Right ventricle myocardium superior (tissue), 1 donor: ENCODE measurements at places on chromosomes 7 and 10. TPM values are rescaled to one million over a fixed set of nuclear protein-coding genes. Genes with fewer than 3 reads are reported as not detected.

DNA sequence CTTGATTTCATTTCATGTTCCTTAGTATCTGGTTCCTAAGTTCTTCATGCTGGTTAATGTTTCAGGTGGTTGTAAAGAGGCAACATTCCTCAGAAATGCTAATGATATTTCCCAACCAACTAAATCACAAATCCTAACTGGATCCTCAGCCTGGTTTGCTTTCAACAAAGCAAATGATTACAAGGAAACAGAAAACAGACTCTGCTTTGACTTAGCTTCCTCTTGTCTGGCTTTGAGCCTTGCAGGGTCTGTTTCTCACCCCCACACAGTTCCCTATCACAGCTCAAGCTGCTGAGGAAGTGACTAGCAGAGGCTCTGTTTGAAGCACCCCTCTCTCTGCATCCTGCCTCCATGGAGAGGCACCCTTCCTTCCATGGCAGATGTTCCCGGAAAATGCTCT, 130.2 kb upstream of the CTTNBP2 start:
- DNase-seq = no peak

DNA sequence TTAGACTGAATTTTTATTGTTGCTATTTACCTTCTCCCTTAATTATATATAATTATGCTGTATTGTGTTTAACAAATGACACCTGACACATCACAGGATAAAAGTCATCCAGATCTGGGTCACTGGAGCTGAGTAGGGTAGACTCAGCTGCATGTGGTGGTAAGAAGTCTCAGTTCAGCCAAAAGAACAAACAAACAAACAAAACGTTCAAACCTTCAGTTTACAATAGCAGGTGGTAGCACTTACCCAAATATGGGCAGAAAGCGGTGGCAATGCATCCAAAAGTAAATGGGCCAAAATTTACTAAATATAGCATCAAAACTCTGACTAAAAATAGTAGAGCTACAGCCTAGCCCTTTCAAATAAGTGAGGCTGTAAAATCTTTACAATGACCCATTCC, 42.2 kb downstream of the ZWINT start:
- no peak for DNase-seq

GNAT3 gene
- total RNA-seq = not detected

DNA sequence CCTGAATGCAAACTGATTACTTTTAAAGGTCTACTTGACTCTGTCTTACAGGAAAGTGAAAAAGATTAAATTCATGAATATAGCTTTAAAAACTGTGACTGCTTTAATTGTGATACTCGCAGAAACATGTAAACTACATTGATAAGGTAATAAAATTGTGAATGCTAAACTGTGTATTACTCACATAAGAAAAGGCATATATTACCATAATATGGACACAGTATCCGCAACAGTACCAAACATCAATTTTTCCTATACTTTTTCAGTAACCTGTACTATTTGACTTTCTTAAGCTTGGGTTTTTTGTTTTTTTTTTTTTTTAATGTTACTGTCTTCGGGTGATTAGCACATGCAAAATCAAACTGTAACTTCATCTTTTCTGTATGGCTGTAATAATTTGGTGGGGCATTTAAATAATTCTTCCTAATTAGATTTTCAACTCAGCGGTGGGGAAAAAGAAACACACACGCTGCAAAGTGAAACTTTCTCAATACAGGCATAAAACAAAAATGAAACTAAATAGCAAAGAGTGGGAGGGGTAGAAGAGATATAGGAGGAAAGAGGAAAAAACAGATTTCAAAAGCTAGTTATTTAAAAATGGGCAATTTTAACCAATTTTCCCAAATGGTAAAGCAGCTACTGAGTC, 23.2 kb downstream of the NT5C3A start:
- no peak for DNase-seq

FAM237B gene
- total RNA-seq = not detected

MYH16 gene
- total RNA-seq = not detected

AKR1C2 gene
- 25.5 TPM for total RNA-seq

GRCh38 chr10:114607358-114607998, 50.6 kb downstream of the ABLIM1 start:
- DNase-seq = no peak

GRCh38 chr10:62669341-62669740, 135.2 kb upstream of the ADO start:
- DNase-seq = no peak

- no peak for DNase-seq
These were observed 2.0 kb upstream of the SFTPA1 start for GRCh38 chr10:79608505-79609375.

DNA sequence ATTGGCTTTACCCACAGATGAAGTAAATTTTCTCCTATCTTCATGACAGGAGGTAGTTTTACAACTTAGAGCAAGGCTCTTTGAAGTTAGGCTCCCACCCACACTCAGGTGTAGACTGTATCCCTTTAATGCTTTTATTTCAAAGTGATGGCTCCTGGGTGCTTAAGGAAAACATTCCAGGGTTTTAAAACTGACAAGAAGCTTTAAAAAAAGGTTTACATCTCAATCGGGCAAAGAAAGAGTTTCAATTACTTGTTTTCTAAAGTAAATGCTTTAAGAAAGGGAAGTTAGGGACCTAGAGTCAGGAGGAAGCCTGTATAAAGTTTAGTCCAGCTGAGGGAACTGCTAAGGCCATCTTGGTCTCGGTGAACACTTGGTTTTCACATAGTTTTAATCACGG, 1153.8 kb upstream of the C7orf33 start:
- DNase-seq = no peak

GRCh38 chr7:69896121-69896520, 297.8 kb downstream of the AUTS2 start:
- no peak for DNase-seq

DNA sequence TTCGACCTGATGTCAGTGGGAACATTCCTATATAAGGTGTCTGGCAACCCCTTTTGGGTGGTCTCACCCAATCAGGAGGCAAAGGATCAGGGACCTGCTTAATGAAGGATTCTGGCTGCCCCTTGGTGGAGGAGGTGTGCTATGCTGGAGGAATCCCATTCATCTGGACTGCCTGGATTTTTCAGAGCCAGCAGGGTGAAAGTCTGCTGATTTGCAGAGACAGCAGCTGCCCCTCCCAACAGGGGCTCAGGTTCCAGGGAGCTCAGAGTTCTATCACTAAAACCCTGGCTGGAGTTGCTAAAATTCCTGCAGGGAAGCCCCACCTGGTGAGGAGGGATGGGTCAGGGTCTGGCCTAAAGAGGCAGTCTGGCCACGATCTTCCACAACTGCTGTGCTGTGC, 398.5 kb upstream of the CNTNAP2 start:
- DNase-seq = no peak

GRCh38 chr7:152883858-152884257, 124.3 kb downstream of the ACTR3B start:
- DNase-seq = no peak

DNA sequence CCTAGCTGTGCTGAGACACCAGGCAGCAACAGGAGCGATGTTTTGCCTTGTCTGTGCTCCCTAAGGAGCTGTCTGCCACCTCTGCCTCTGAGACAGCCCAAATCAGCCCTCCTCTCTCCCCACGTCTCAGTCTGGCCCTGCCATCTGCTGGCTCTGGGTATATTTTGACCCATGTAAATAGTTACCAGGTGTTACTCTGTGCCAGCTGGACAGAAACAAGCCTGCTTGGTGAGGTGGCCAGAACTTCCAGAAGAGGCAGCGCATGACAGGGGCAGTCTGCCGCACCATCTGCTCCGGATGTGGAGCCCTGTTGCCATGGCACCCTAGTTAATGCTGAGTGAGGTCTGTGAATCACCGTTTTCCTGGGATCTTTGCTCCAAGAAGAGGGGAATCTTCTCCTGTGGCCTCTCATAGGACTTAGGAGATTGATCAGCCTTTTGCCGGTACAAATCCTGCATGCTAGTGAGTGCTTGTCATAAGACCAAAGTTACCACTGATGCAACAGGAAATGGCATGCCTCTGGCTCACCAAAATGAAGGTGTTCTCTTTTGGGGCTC, 31.8 kb downstream of the GSTO2 start:
- DNase-seq = peak; percentile 79

DNA sequence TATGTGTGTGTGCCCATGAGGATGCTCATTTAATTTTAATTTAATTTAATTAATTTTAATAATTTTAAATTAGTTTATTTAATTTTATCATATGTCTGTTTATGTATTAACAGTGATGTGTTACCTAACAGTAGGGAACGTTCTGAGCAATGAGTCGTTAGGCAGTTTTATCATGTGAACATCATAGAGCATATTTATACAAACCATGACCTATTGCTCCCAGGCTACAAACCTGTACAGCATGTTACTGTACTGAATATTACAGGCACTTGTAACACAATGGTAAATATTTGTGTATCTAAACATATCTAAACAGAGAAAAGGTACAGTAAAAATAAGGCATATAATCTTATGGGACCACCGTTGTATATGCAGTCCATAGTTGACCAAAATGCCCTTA, 13.7 kb upstream of the CFAP69 start:
- DNase-seq = no peak

DNA sequence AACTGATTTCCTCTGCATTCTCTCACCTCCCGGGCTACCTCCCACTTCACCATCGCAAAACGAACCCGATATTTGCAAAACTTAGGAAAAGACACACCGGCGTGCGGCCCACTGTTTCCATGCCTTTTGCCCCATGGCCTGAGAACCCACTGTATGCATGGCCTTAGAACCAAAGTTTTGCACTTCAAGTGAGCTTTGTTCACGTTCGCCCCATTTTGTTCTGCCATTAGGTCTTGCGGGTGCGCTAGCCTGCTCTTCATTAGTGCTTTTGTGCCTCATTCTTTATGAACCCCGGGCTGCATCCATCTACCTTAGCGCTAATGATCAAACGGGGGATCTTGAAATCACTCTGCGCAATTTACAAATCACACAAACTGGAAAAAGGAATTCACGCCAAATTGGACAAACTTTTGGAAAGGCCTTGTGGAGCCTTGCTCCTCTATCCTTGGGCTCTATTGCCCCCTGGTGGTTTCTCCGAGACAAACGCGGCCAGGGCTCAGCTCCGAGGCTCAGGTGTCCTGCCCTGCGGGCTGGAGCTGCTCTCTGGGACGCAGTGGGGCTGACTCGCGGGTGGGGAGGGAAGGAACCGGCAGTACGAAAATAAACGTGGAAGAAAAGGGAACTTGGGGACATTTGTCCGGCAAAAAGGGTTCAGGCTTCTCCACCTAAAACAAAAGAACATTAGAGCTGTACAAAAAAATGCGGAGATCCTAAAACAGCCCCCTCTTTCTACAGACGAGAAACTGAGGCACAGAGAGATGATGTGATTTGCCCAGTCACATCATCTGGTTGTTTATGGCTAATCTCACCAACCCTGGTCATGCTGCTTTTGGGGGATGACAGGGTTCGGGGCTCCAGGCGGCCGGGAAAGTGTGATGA, 300.4 kb upstream of the NFE2L3 start:
- DNase-seq = peak; percentile 87

- DNase-seq = no peak
These were observed 15.9 kb downstream of the TDRD1 start for GRCh38 chr10:114195079-114195478.

DNA sequence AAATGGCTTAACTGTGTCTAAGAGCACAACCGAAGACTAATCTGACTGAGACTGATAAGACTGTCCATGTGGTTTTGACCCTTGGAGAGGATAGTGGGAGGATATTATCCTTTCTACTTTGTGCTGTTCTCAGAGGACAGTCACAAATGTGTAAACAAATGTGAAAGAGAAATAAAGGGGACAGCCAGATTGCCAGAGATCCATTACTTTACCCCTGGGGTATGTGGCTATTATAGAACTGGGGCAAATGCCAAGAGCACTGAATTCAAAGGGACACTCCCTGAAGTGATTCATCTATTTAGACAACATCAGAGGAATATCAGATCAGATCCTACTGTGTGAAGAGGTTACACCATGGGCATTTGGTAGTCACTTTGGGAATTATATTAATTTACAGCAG, 154.7 kb downstream of the RNLS start:
- DNase-seq = no peak

TTYH3 gene
- total RNA-seq = 12.6 TPM

- no peak for DNase-seq
These were observed 40.0 kb upstream of the ASAH2 start for GRCh38 chr10:50291261-50291850.

MUC12 gene
- not detected for total RNA-seq

ZCWPW1 gene
- total RNA-seq = 5.4 TPM

C10orf53 gene
- total RNA-seq = not detected

DNA sequence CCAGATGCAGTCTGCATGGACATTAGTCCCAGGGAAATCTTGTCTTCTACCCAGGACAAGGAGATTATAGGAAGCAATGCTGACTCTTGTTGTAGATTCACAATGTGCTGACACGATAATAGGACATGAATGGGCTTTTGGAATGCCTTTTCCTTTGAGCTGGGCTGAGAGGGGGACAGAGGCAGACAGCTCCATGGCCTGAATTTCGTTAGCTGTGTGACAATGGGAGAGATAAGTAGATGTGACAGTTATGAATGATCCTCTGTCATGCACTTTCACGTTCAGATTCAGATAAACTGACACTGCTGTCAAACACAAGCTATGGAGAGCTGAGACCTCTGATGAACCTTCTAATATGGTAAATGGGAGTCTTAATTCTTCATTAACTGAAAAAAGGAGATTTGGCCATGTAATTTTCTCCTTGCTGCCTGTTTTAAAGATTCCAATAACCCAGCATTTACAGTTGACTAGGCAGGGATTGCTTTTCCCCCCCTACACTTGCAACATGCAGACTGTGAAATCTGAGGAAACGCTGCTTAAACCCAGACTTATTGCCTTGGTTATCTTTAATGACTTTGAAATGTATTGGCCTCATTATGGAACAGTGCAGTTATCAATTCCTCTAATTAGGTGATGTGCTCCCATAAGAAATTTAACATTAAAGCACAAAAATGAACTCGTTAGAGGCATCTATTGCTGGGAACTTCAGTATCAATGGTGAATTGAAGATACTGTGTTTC, 669.3 kb downstream of the AUTS2 start:
- DNase-seq = no peak

COL28A1 gene
- total RNA-seq = 6.7 TPM

DNA sequence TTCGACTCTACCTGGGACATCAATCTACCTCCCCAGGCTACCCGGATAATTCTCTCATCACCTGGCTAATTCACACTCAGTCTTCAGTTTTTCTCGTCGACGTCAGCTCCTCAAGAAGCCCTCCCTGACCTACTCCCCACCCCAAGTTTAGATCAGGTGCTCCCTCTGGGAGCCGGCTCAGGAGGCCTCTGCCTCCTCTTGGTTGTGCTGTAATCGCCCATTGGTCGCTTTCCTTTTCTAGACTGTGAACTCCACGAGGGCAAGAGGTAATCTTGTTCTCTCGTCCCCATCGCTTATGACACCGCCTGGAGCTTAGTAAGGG, 461 bp upstream of the WIPF3 start:
- DNase-seq = no peak

TRIM50 gene
- total RNA-seq = 0.51 TPM

ADCYAP1R1 gene
- total RNA-seq = 4.8 TPM

- DNase-seq = no peak
These were observed 11.4 kb downstream of the IRF5 start for GRCh38 chr7:128948976-128949760.

- DNase-seq = no peak
These were observed 14.2 kb upstream of the BRI3 start for GRCh38 chr7:98267303-98267702.

DNA sequence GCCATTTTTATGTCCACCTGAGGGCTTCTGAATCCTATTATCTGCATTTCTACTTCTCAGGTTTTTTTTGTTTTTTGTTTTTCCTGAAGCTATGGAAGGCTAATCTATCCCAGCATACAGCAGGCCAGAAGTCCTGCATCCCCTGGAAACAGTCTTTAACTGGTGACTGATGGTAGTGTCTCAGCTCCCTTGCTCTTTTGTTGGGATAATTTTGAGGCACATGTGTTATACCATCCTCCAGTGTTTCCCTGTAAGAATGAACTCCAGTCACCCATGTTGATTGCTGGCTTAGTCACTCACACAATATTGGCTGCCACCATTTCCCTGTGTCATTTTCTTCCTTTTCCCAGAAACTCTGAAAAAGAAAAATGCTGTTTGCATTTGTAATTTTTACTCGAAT, 1094.0 kb upstream of the LRRN3 start:
- DNase-seq = no peak
